Activated CD4-positive, alpha-beta T cell treated with anti-CD3 and anti-CD28 coated beads, Interleukin-2, amount 10 ng/mL, durations not matched to agents 24 days and 14 days (primary cell): ENCODE measurements at places on chromosomes 1 and 21. TPM values are rescaled to one million over a fixed set of nuclear protein-coding genes. Genes with fewer than 3 reads are reported as not detected.

Gene HPCAL4
- total RNA-seq = 0.38 and 0.44 TPM in 2 replicates

- peak; percentile 52 for DNase-seq
Measured at GRCh38 chr1:30189818-30190500, 533.4 kb downstream of the MATN1 start.

GRCh38 chr1:65195495-65196417, 47.8 kb downstream of the AK4 start:
- no peak for DNase-seq

DNA sequence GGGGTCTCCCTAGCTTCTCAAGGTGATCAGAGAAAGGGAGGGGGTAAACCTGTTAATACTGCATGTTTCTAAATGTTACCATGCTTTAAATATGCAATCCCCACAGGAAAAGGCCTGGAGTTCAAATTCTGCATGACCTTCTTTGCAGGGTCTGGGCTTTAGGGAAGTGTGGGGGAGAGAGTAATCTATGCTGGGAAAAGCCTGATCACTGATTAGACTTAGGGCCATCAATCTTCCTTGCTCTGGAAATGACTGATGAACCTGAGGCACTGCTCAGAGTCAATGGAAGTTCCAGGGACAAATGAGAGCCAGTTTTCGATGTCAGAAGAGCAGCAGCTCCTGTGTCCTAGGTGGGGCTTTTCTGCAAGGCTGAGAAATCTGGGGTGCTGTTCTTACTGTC, 3.2 kb upstream of the SPRR1A start:
- no peak for DNase-seq

DNA sequence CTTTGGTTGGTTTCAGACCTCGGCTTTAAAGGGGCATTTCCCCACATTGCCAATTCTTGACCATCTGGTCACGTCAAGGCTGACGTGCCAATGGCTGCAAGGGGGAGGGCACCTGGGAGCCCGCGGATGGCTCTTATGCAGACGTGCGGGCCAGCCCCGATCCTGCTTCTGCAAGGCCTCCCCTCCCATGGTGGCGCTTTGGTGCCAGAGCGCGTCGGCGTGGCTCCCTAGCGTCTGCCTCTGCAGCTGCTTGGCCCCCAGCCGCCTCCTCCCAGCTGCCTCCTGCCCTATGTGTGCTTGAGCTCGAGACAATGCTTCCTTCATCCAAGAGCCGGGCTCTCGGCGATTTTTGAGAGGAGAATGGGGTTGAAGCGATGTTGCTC, 29.1 kb downstream of the SKI start:
- no peak for DNase-seq
